ENCODE measurements at places on chromosomes 6 and 20.

DNA sequence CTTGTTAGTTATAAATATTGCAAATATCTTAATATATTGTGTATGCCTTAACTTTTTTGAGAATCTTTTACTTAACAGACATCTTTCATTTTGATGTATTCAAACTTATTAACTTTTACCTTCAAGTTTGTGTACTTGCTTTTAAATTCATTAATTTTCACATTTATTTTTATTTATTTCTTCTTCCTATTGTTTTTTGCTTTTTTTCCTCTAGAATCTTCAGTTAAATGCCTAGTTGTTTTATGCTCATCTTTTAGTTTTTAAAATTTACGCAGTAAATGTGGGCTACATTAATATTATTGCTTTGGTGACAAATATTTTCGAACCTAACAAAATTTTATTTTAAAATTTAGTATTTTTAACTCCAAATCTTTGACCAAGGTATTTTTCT lies 89.0 kb downstream of the TNFAIP3 start:
- no peak for DNase-seq

DNA sequence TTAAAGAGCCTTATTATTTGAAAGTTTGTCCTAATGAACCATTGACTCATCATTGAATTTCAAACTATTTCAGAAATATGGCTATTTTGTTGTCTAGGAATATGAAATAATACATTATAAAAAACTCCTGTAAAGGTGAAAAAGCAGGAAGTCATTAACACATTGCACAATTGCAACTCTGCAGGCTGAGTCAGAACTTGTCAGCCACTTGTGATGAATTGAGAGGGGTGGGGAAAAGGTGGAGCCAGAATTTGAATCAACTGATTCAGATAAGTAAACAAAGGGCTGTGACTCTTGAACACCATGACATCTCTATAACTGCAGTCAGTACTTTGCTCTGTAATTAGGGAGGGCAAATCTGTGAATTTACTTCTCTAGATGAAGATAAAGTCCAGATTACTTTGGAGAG lies 6.0 kb downstream of the C6orf141 start:
- no peak for DNase-seq

- DNase-seq = no peak
Measured at GRCh38 chr6:34468378-34468892, 2.6 kb downstream of the PACSIN1 start.

DNA sequence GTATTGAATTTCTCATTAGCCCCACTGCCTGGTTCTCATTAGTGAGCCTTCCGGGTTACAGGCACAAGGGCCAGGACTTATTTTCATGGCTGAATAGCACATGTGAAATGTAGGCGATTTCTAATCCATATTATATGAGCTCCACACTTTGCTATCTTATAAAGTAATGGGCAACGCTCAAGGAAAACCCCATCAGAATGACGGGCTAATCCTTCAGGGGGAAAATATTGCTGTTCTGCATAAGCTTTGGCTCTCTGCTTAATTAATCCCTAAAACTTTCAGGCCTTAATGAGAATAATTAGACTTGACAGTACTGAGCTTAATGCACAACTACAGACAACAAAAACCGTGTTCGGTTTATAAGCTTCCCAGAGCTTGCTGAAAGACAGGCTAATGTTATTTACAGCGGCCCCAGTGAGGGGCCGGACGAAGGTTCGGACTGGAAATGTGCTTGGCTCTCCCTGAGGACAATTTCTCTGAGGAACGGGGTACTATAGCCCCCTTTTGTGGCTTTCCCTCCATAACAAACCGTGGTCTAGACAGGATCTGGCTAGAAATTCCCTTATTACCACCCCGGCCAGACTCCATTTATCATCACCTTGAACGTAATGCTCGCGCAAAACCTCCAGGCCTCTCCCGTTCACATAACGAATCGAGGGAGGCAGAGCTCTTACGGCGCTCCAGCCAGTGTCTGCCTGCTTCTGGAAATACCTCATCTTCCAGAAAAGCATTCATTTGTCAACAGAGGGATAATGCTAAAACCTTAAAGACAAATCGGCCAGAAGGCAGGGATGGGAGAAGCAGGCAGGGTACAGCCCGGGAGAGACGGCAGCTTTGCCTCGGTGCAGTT lies 164.5 kb downstream of the CD83 start:
- no peak for DNase-seq
